ENCODE measurements at places on chromosomes 2 and 18.

DNA sequence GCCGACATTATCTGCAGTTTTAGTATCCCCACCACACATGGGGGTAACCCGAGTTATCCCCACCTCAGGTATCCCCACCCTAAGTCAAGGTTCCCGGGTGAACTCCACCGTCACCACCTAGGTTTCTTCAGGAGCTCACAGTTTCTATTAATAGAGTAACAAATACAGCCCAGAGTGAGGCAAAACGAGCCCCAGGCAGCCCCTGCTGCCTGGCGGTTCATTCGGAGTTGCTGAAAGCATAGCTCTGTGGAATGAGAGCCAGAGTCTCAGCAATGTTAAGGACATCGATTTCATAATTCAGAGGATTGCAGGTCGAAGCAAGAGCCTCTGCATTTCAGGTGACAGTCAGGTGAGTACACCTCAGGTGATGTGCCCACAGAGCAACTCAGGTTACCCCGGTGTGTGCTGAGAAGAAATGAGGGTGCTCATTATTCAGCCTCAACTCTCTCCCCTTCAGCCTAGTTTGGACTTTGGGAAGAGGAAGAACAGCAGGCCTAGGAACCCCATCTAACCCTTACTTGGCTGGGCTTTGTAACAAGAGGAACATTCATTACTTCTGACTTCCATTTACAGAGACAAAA is 10.7 kb downstream of the SATB2 start:
- DNase-seq, result no peak

- no peak for DNase-seq
Measured at GRCh38 chr2:85868822-85869221, 20.0 kb downstream of the ST3GAL5 start.

GRCh38 chr2:23545396-23545795 is 160.4 kb downstream of the KLHL29 start:
- DNase-seq, result no peak

GRCh38 chr2:184945326-184945725 is 347.0 kb downstream of the ZNF804A start:
- no peak for DNase-seq

DNA sequence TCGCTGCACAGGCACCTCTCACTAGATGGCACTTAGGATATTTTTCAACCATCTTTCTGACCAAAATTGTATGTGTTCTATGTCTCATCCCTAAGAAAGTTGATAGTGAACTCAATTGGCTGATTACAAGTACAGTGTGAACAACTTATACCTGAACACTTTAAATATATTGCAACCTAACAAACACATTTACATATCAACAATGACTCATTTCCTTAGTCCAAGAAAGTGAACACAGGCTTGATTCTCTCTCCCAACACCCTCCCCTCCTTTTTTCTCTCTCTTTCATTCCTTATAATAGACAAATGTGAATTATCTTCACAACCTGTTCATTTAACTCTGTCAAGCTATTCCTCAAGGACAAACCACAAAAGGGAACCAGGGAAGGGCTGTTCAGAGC is 192.0 kb downstream of the SLC8A1 start:
- DNase-seq, result no peak

- no peak for DNase-seq
Measured at GRCh38 chr18:12106471-12106870, 12.8 kb downstream of the ANKRD62 start.

DNA sequence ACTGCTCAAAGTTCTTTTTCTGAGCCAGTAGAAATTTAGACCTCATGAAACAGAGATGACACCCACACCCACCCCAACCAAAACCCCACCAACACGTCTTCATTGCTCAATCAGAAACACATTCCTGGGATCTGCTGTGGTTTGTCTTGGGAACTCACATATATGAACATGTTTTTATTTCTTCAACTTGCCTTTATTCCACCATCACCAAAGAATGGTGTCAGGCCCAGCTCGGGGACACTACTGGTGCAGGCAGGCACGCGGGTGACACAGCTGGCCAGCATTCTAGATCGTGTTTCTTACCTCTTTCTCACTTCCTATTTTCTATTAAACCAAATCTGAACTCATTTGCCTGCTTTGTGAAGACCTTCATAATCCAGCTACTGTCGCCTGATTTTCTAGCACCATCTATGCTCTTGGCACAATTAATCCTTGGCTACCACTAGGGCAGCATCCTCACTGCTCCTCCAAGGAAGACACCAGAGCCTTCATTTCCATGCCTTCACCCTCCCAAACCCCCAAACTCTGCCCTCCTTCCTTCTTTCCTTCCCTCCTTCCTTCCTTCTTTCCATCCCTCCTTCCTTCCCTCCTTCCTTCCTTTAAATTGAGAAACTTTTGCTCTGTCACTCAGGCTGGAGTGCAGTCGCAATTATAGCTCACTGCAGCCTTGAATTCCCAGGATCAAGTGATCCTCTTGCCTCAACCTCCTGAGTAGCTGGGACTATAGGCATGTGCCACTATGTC is 157.1 kb downstream of the BCL2 start:
- no peak for DNase-seq

DNA sequence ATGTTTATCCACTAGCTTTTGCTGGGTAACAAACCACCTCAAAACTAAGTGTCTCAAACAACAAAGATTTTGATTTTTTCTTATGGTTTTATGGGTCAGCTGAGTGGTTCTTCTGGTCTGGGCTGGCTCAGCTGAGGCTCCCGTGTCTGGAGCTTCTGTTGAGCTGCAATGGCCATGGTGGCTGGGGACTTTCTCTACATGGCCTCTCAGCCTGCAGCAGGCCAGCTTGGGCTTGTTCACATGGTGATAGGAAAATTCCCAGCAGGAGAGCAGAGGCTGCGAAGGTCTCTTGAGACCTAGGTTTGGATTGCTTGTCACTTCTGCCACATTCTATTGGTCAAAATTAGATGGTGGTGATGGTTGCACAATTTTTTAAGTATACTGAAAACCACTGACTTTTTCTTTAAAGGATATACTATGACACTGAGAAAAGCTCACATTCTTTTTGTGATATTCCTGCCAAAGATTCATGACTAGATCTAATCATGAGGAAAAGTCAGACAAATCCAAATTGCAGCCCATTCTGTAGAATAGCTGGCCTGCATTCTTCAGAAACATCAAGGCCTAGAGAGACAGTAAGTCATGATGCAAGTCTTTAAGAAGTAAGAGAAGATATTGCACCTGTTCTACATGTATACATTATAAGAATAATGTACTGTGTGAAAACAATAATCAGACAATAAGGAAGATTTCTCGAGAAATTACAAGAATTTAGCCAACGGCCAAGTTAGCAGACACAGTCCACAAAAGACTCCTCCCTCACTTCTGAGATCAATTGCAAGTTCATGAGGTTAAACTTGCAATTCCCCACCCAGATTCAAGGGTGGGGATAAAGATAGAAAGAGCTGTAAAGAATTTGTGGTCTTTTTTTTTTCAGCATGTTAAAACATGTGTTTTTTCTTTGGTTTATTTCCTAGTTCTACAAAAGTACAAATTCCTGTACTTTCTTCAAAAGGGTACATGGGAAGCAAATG is 35.0 kb upstream of the IL1R2 start:
- no peak for DNase-seq

DNA sequence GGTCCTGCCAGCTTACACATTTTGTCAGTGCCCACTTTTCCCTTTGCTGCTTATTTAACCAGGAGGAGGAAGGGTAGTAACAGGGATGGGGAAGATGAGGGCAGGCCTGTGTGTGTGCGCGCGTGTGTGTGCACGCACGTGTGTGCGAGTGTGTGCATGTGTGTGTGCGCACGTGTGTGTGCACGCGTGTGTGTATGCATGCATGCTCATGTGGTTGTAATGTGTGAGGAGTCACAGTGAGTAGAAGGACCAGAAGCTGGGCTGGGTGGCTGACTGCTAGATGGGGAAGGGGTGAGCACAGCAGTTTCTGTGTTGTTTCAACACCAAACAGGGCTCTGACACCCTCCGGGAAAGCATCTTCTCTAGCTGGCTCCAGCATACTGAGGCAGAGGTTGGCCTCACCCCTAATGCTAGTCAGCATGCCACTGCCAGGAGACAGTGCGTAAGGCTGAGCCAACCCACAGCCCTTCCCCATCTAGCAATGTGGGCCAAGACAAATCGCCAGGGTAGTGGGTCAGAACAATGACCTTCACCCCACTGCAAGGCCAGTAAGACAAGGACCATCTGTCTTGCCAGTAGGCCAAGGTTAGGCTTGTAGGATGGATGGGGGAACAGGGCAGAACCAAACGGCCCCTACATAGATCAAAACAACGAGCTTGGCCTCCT is 218.7 kb upstream of the SMAD2 start:
- no peak for DNase-seq

GRCh38 chr18:7273301-7273921 is 42.5 kb downstream of the LRRC30 start:
- DNase-seq, result peak; percentile 2

DNA sequence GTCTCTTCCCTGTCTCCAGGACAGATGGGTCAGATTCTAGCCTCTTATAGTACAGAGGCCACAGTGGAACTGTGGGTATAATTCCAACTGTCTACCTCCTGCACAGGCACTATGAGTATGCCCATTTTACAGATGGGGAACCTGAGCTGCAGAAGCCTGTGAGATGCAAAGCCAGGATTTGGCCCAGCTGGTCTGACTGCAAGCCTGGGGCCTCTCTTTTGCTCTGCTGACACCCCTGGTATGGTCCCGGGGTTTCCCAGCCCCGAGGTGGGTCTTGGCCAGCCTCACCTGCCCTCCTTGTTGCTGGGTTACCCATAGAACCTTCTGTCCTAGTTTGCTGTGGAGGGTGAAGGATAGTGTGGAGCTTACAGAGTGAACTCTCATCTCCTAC is 9.8 kb downstream of the HS6ST1 start:
- DNase-seq, result no peak

DNA sequence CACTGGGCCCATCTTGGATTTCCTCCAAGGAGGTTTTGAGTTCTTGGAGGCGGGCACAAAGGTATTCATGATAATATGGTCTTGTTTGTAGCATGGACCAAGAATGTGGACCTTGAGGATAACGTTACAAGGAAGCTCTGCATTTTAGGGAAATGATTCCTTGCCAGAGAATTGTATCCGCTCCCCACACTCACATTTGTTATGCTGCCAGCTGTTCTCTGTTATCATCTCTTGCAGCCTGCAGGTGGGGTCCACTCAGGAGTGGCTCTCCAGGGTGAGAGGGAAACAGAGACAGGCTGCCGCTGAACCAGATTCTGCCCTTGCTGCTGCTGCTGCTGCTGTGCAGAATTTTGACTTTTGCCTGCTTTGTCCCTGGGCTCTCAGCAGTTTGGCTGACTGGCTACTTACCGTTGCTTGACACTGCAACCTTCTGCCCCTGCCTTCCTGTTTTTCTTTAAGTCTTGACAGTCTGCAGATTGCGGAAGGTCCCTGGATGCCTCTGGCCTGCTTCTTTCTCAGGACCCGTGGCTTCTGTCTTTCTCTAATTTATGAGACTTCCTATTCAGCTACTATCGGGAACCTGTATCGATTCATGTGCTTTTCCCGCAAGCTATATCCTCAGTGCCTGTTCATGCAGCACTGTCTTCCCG is 122.3 kb upstream of the DOCK10 start:
- DNase-seq, result no peak

DNA sequence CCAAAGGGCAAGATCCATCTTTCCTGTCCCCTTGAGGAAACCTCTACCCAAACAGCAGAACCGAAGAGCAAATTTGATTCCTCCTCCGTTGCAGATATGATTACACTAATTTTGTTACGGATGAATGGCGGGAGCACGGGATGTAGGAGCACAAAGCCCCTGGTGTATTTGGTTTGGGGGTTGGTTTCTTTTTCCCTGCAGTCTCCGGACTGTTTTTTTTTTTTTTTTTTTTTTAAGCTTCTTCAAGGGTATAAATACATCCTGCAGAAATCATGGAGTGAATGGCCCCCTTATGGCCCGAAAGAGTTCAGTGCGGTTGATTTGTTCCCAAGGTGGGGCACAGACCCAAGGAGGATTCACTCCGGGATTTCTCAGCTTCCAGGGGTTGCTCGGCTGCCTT is 135.3 kb upstream of the SH3BP4 start:
- DNase-seq, result no peak

DNA sequence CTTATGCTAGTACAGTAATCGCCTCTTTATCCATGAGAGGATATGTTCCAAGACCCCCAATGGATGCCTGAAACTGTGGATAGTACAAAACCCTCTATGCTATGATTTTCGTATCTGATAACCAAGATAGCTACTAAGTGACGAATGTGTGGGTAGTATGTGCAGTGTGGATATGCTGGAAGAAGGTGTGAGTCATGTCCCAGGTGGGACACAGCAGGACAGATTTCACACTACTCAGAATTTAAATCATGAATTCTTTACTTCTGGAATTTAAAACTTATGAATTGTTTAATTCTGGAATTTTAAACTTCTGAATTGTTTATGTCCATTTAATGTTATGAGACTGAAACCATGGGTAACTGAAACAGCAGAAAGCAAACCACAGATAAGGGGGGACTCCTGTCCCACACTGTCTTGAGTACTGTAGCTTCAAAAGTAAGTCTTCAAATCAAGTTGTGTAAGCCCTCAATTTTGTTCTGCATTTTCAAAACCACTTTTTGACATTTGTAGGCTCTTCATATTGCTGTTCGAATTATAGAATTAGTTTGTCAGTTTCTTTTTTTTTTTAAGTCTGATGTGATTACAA is 116.0 kb downstream of the LTBP1 start:
- DNase-seq, result no peak

DNA sequence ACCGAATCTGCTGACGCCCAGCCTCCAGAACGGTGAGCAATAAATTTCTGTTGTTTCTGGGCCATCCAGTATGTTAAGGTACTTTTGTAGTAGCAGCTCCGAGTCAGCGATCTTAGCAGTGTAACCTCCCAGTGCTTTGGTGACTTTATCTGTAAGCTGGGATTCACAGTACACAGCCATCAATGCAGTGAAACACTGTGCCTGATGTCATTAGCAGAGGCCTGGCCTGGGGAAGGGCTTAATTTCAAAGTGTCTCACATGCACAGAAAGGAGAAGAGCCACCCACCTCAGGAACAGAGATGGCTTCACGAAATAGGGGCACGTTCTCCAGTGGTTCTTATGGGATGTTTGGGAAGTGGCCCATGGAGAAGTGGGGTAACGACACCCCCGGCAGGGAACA is 281.2 kb downstream of the PHLPP1 start:
- DNase-seq, result no peak

DNA sequence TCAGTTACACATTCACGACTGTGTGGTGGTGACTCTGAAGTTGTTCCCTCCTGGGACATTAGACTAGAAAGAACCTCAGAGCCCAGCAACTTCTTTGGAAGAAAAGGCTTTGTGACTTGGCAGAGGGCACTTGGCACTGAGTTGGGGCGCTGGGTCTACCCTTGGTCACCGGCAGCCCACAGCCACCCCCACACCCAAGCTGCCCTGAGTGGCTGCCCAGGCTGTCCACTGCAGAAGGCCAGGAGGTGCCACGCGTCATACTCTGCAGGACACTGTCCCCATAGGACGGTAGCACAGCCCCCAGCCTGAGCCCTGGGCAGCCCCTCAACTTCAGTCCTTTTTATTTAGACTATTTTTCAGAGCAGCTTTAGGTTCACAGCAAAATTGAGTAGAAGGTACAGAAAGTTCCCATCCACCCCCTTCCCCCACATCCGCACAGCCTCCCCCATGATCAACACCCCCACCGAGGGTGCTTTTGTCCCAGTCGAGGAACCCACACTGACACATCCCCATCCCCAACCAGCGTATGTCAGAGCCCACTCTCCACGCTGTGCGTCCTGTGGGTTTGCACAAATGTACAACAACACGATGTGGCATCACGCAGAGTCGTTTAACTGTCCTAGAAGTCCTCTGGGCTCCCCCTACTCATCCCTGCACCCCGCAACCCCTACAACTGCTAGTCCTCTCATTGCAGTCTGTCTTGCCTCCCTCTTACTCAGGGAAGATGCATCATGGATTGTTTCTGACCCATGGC is 1.1 kb downstream of the PRLH start:
- no peak for DNase-seq
